ENCODE measurements at places on chromosomes 1 and 21. TPM values are rescaled to one million over a fixed set of nuclear protein-coding genes. Genes with fewer than 3 reads are reported as not detected.

The ESPN gene
- 1.9 TPM for total RNA-seq

The HP1BP3 gene
- 301 TPM for total RNA-seq

The DIRAS3 gene
- 6.2 TPM for total RNA-seq

The BMP8A gene
- 3.0 TPM for total RNA-seq

The EXO1 gene
- total RNA-seq, result 7.8 TPM

The SAMD13 gene
- 6.5 TPM for total RNA-seq

The CHRM3 gene
- 14.7 TPM for total RNA-seq

The NEK2 gene
- total RNA-seq, result 6.9 TPM

The OR2T2 gene
- not detected for total RNA-seq

The ZNF648 gene
- 0.99 TPM for total RNA-seq

The KIF21B gene
- total RNA-seq, result 29.9 TPM

The GIPC2 gene
- 1.2 TPM for total RNA-seq

The LENEP gene
- total RNA-seq, result 0.22 TPM

DNA sequence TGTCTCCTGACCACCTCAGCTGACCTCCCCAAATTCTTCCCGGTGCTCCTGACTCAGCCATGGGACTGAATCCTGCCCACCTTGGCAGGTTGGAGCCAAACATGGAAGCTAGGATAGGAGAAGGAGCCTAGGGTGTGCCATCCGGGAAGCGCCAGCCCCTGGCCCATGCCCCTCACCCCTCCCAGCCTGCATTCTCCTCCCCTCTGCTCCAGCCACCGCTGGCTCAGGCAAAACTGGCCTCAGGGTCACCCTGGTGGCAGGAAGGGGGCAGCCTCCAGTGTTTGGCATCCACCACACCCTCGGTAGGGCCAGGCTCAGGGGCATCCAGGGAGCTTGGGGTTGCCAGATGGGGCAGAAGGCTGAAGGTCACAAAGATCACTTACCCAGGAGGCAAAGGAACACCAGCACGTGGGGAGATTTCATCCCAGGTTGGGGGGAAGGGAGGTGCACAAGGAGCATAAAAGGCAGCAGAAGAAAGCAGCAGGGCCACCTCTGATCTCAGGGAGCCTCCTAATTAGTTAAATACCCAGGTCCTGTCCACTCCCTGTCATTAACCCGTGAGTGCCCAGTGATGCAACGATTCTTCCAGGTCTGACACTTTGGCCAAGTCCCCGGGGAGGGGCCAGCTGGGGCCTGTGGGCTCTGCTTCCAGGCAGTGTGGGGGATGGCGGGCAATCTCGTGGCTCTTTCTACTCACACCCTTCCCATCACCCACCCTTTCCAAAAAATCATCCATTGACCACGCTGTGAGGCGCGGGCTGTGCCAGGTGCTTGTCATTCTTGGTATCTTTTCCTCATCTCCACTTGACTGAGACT, at the start of gene PLA2G2E:
Gene PLA2G2E, minus strand, starts transcription at position 481 of the 816 bp plus-strand sequence. Its CDS starts 58 bp downstream, at position 423.
- DNase-seq, result no peak

DNA sequence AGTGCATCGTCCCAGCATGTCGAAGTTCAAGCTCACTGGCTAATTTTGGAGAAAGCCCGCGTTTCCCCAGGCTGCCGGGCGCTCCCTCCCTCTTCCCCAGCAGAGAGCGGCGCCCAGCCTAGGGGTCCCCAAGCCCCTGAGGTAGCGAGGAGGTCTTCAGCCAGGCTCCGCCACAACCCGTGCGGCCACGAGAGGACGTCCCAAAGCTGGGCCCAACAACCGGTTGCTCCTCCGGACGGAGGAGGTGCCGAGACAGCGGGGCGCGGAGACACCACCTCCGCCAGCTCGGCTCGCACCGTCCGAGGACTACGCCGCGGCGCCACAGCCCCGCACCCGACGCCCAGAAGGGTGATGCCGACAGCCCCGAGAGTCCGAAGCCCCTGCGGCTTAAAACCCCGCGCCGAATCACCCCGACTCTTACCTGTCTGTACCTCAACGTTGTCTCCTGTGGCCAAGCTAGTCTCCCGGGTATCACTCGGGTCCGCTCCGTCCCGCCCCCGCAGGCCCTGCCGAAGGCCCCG, at the start of gene DENND2C:
Gene DENND2C, minus strand, starts transcription at position 488 of the 521 bp plus-strand sequence. CDS start 44,065 bp downstream, outside the sequence.
- DNase-seq, result no peak

GRCh38 chr1:204103431-204103741, 30.5 kb downstream of the SOX13 start:
- no peak for DNase-seq

GRCh38 chr1:114173680-114174079, 20.0 kb upstream of the SYT6 start:
- DNase-seq, result no peak

DNA sequence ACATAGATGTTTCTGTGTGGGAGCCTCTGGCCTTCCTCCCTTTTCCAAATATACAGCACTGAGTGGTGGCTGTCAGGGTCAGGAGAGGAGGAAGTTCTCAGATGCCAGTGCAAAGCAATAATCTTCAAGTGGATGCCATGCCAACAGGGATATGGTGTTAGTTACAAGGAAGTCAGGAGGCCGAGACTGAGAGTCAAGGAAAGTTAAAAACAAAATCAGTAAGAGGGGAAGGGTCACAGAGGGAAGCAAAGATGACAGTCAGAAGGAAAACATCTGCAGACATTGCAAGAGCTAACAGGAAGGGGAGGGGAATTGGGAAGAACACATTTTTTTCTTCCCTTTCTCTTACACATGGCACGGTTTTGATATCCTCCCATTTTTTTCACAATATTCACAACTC, 691.4 kb downstream of the ADGRL2 start:
- DNase-seq, result no peak

- DNase-seq, result no peak
Observed at GRCh38 chr21:45045481-45045880, 28.9 kb upstream of the ADARB1 start.

DNA sequence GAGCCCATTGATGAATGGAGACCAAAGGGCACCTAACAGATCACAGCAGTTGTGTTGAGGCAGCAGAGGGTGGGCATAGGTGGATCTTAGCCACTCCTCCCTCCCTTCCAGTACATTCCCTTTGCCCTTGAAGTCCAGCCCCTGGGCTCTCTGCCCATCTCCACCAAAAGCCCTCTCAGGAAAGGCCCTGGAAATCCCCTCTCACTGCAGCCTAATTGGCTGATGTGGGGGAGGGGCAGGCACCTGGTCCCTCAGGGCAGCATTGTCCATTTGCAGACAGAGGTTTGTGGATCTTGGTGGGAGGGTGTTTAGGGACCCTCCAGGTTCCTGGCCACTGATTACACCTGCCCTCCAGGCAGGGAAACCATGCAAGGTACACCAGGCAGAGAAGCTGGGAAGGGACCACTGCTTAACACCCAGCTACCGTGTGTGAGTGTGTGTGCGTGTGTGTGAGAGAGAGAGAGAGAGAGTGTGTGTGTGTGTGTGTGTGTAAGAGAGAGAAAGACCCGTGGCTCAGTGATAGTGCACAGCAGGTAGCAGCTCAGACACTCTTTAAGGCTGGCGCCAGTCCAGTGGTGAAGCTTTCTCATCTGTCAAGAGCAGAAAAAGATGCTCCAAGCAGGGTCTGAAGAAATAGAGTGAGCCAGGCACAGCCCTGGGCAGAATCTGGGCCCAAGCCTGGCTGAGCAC, 71.1 kb downstream of the MATN1 start:
- DNase-seq, result peak; percentile 79

DNA sequence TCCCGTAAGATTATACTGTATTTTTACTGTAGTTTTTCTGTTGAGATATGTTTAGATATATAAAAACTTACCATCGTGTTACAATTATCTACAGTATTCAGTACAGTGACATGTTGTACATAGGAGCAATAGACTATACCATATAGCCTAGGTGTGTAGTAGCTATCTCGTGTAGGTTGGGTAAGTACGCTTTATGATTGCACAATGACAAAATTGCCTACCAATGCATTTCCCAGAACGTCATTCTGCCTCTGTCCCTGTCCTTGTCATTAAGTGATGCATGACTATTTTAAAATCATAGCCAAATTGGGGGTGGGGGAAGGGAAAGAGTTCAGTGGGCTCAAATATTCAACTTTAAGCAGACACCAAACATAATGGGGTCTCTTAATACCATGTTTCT, 233.8 kb upstream of the TMEM51 start:
- no peak for DNase-seq

- DNase-seq, result no peak
Observed at GRCh38 chr1:61362351-61362750, 280.0 kb downstream of the NFIA start.

DNA sequence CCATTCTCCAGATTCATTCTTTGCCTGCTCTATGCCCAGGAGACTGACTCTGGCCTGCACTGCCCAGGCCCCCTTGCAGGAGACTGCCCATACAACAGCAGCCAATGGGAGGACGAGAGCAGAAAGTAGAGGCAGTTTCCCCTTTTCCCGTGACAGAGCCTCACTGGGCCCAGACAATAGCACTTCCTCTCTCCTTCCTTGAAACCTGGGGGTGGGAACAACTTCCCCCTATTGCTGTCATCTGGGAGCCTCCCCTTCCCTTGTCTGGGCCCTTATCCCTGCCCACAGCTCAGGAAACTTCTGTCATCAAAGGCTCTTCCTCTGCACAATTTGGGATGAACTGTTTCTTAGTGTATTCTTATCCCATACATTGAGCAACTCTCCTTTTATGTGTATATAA, 60.8 kb upstream of the KCNJ15 start:
- DNase-seq, result no peak

- DNase-seq, result no peak
Observed at GRCh38 chr21:15128267-15128666, 63.5 kb upstream of the NRIP1 start.

- DNase-seq, result no peak
Observed at GRCh38 chr1:220701974-220702373, 11.8 kb downstream of the C1orf115 start.

GRCh38 chr1:173024543-173024942, 26.2 kb downstream of the TNFSF18 start:
- DNase-seq, result no peak

DNA sequence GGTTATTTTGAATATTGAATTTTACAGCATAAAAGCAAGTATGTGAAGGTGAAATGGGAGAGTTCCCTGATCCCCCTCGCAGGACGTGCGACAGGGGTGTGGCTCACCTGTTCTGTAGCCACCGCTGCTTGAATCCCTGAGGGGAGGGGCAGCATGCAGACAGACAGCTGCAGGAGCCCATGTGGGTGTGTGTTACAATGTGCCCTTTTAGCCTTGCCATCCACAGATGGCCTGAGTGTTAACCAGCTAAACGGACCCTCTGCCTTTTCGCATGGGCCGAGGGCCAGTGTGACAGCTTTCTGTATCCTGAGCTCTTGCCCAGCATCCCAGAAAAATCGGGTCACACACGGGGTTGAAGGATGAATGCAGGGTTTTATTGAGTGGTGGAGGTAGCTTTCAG, 43.3 kb downstream of the JAM2 start:
- no peak for DNase-seq

DNA sequence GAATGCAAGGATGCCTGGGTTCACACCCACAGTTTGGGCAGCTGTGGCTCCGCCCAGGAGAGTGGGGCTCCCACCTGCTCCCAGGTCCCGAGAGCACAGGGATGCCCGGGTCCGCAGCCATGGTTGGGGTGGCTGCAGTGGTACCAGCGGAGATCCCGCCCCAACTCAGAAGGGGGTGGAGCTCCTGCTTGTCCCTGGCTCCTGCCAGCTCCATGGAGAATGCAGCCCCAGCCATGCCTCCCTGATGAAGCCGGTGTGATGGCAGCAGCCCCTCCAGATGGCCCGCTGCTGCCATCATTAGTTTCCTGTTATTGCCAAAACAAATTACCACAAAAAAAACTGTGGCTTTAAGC, 113.1 kb upstream of the RUNX3 start:
- no peak for DNase-seq

DNA sequence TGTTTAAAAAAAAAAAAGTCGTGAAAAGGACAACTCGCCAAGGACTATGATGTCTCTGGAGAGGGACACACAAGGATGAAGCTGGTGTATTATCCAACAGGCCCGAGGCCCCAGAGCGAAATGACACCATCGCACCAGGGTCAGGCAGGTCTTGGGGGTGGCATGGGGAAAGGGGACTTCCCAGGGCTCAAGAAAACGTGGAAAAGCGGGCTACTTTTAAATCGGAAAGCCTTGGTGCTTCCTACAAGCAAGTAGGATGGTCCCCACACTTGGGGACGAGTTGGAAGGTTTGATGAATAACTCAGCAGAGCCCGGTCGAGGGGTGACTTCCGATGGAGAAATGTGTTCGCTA, 505 bp upstream of the GNPAT start:
- no peak for DNase-seq

Measured in spinal cord (tissue), 10 donors.